ENCODE measurements at places on chromosomes 16 and 17.

DNA sequence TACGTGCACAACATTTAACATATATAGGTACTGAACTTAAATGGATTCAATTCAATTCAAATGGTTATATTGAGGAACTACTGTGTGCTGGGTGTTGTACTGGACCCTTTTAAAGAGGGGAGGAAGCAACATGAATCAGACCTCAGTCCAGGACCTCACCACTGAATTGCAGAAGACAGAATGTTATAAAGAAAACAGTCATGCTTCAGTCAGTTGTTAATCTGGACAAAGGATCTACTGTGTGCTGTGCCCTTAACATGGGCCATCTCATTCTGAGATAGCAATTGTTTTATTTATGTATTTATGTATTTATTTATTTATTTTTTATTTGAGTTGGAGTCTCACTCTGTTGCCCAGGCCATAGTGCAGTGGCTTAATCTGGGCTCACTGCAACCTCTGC is 240.1 kb downstream of the HAPSTR1 start:
- DNase-seq, result no peak

DNA sequence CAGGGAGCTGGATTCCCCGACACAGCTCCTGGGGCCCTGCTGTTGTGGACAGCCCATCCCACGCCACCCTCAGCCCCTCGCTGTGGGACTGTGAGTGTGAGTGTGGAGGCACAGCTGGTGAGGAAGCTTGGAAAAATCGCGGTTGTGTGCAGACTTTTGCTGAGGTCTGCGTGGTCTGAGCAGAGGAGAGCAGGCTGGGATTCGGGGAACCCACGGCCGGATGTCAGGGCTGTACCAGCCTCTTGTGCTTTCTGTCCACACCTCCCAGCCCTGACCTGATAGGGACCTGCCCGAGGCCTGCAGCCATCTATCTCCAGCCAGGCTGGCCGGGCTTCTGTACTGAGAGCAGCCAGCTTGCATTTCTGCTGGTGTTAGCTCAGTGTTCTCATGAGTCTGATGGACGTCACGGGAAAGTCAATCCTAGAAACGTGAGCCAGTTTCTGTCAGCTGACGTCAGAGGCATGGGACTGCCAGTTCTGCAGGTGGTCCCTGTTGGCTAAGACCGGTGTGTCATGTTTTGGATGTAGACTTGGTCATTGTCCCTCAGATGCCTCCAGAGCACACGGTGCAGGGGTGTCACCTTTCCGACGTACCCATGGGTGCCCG is 72.8 kb upstream of the ZNF750 start:
- DNase-seq, result no peak

DNA sequence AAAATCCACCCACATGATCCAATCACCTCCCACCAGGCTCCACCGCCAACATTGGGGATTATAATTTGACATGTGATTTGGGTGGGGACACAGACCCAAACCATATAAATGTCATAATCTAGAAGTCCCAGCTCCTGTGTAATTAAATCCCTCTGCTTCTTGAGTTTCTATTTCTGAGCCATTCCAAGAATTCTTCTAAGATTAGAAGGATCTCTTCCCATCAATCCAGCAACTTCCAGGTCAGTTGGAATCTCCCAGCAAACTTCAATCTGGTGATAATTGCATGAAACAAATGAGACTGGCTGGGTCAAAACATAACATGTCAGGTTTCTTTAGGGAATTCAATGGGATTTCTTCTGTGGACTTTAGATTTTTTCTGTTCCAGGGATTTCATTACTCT is 127.8 kb upstream of the CDH5 start:
- DNase-seq, result no peak

DNA sequence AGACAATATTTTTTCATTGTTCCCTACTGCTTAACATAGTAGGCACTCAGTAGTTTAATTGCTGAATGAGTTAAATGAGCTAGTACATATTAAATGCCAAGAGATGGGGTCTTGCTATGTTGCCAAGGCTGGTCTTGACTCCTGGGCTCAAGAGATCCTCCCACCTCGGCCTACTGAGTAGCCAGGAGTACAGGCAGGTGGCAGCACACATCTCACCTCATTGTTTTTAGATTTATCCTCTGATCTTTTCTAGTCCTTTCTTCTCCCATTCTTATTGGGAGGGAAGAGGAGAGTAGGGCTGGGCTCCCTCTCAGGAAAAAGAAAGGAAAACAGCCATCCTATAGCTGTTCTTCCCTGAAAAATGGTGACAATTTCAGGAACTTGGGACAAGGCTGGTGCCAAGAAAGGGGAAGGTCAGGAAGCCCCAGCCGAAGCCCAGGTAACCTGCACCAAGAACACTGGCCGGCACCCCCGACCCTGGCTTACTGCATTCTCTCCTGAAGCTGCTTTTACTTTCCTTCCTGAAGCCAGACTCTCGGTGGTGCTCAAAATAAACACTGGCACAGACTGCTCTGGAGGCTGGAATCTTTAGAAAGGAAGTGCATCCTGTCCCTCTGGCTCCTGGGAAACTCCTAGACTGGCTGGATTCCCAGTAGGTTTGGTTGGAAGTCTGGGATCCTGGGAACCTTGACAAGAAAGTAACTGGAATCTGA is 2.7 kb downstream of the TNFAIP1 start:
- no peak for DNase-seq

DNA sequence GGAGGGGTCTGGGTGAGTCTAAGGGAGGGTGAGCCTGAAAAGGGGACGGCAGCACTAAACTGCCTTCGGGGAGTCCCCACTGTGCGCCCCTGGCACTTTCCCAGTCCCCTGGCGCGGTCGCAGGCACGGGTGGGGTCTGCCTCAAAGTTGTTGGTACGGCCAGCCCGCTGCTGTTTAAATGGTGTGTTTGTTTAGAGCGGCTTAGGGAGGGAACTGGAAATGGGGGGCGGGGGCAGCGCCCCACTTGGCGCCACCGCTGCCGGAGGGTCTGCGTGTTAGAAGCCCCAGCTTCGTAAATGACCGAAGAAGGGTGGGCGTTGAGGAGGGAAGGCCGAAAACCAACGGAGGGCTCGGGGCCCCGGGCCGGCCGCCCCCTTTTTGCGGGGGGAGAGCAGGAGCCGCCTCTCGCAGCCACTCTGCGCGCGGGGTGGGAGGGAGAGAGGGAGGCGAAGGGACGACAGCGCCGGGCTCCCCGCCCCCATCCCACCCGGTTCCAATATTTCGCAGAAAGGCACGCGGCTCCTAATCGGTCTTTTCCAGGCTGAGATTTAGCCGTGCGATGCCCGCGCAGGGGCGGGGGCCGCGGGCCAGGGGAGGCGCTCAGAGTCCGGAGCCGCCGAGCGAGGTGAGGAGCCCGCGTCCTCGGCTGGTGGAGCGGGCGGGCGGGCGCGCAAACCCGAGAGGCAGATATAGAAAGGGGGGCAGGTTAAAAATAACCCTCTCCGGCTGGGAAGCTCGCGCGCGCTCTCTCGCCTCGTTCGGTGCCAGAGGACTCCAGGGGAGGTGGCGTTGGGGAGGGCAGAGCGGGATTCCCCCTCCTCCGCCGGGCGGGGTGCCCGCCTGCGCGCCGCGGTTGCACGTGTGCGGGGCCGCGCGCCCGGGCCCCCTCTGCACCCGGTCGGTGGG is 54.9 kb downstream of the SREBF1 start:
- peak; percentile 98 for DNase-seq

DNA sequence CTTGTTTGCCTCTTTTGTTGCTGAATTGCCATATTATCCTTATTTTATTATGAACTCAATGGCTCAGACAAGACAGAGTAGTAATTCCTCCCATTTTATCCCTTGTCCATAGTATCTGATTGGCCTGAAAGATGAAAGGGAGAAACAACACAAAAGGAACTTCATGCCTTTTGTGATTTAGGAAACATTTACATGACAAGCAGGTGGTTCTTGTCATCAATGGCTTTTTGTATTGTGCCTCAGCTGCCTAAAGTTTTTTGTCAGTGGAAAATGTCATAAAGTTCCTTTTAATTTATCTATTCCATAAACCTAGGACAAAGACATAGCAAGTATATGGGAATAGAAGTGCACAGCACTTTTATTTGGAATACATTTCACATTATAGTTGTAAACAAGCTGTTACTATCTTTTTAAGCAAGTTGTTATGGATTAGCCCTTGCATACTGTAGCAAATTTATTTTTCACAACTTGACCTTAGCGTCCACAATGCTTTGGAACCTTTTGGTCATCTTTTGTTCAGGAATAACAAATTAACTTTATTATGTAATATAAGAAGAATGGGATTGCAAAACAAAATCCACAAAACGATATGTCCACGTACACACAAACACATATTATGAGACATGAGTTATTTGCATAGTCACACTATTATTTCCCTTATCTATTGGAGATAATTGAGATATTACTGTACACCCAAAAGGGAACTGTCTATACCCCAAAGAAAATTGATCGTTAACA is 12.4 kb upstream of the MPHOSPH6 start:
- DNase-seq, result no peak

GRCh38 chr17:77323413-77324171 is 182.8 kb downstream of the SEC14L1 start:
- DNase-seq, result peak; percentile 78

GRCh38 chr16:7378024-7378695 is 45.5 kb downstream of the RBFOX1 start:
- no peak for DNase-seq

DNA sequence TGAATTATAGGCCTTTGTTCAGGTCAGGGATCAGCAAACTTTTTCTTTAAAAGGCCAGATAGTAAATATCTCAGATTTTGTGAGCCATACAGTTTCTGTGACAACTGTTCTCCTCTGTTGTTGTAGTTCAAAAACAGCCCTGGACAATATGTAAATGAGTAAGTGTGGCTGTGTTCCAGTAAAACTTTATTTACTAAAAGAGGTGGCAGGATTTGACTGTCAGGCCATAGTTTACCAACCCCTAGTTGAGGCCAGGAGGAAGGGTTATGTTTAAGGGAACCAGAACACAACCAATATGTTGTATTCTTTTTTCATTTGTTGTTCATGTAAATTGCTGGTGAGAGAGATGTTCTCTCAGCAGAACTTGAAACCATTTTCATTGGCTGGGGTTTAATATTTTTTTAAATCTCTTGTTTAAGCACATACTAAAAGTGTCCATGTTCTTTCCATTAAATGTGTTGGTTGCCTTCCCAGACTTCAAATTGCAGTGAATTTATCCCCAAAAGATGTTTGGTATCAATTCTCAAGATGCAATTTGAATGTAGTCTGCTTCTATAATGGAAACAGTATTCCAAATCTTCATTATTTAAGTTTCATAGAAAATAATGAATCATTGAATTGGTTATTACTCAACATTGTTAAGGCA is 260.3 kb downstream of the FTO start:
- DNase-seq, result no peak

GRCh38 chr16:69204172-69204571 is 17.2 kb downstream of the SNTB2 start:
- DNase-seq, result no peak

GRCh38 chr16:14168146-14168545 is 97.0 kb downstream of the MRTFB start:
- DNase-seq, result no peak

DNA sequence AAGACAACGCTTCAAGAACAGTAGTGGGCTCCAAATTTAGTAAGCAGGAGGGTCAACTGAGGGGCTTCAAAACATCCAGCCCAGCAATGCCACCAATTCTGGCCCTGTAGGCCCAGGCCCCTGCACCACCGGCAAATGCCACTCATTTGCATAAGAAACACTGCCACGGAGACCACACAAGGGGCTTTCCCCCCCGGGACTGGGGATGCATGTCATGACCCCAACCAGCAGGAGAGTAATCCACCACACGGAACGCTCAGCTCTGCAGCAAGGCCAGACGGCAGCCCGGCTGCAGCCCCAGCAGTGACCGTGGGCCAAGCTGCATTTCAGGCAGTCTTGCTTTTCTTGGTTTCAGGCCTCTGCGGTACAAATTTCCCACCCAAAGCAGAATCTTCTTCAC is 14.1 kb downstream of the TMEM11 start:
- DNase-seq, result no peak

DNA sequence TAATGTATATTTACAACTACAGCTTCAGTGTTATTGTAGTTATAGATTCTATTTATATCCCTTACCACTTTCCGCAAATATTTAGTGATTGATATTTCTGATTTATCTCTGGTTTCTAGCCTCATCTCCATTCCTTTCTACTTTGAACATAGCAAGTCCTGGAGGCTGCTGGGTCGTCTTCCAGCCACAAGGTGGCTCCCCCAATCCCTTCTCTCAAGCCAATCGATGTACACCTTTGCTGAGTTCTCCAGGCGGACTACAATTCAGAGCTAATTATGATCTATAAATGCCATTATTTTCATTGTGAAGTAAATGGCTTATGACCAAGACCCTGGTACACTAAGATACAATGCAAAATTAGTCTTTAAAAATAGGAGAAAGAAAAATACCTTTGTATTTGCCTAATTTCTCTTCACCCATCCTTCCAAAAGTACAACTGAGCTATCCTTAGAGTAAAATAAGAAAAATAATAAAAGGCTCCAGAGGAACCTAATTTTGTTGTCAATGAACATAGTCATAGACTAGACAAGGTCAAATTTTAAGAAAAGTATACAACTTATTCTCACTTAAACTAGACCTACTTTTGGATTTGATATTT is 122.1 kb downstream of the SKAP1 start:
- no peak for DNase-seq

- no peak for DNase-seq
These were observed 403.4 kb downstream of the CDH11 start for GRCh38 chr16:64718486-64718885.

- no peak for DNase-seq
These were observed 291.2 kb downstream of the CDH11 start for GRCh38 chr16:64830653-64831052.

GRCh38 chr17:42709561-42709960 is 27.2 kb downstream of the CNTNAP1 start:
- no peak for DNase-seq

DNA sequence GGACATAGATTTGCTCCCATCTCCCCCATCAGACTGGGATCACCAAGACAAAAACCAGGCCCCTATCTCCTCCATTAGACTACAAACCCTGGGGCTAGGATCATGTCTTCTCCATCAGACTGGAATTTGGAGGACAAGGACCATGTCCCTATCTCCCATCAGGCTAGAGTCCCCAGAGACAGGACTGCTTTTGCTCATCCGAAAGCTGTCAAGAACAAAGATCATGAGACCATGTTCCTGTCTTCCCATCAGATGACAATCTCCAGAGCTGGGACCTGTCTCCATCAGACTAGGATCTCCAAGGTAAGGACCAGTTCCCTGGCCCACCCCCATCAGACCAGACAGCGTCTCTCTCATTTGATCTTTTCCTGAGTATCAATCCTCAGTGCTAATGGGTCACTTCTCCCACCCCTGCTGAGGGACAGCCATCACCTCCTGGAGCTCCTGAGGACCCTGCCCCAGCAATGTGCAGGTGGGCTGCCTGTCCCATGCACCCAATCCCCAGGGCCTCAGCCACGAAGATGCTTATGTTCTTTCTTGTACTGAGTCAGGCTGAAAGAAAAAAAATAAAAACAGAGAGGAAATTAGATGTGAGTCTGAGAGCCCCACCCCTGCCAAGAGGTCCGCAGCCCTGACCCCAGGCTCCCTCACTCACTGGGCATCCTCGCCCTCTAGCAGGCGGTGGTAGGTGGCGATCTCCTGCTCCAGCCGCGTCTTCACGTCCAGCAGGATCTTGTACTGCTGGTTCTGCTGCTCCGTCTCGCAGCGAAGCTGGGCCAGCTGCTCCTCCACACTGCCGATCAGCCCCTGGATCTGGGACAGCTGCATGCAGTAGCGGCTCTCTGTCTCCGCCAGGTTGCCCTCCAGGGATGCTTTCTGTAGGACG is 90.3 kb downstream of the GOSR1 start:
- no peak for DNase-seq

GRCh38 chr16:4787068-4787467 is 1.1 kb downstream of the SEPTIN12 start:
- DNase-seq, result no peak

All from posterior cingulate gyrus (tissue), 11 donors.